ENCODE measurements at places on chromosomes 3 and 15.

DNA sequence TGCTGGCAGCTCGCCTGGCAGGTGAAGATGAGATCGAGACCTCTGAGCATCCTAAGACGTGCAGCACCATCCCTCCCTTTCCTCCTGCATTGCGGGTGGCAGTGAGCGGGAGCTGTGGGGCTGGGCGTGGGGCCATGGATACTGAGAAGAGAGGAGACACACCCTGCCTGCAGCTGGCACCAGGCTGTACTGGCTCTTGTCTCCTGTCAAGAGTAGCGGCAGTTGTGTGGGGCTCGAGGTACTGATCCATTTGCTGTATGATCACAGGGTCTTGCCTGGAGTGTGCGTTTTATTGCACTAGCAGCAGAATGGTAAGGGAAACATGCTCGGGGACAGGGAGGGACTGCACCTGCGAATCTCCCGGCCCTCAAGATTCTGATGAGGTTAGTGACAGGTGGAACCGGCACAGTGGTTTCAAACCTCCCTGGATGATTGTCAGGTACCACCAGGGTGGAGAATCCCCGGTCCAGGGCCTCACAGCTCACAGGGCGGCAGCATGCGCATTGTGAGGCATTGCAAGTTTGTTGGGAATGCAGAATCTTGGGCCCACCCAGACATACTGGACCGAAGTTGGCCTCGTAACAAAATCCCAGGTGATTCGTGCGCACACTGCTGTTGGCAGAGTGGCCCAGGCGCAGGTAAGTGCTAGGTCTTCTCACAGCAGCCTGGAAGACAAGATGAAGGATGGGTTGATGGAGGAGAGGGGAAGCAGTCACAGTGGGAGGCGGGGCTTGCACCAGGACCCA, 14.1 kb downstream of the SYNM start:
- no peak for DNase-seq

DNA sequence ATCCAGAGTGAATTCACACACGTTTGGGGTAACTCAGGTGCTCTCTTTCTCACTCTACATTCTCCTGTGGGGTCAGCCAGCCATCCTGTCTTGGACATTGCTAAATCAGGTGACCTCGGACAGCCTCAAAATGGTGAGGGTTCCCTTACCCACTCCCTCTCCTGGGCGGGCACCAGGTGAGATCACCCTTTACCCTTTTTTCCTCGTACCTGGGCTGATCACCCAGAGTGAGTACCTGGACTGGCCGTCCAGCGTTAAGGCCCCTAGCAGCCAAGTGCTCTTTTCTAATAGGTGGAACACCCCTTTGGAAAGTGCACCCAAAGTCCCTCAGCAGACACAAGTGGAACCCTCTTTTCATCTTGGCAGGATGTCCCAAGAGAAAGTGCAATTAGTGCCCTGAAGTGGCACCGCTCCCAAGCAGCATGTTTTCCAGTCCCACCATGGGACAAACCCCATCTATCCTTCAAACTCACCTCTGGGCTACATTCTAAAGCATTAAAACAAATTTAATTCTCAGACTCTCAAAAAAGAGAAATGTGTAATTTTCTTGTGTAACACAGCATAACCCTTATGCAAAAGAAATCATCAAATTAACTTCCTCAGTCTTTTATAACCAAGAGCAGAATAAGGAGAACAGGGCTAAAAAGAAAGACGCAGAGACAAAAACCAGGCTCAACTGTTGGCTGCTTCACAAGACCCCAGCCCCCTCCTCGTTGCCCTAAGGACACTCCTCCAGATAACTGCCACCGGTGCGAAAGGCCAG, 20.7 kb downstream of the TRANK1 start:
- no peak for DNase-seq

GRCh38 chr15:40064231-40064894, 25.4 kb upstream of the SRP14 start:
- no peak for DNase-seq

DNA sequence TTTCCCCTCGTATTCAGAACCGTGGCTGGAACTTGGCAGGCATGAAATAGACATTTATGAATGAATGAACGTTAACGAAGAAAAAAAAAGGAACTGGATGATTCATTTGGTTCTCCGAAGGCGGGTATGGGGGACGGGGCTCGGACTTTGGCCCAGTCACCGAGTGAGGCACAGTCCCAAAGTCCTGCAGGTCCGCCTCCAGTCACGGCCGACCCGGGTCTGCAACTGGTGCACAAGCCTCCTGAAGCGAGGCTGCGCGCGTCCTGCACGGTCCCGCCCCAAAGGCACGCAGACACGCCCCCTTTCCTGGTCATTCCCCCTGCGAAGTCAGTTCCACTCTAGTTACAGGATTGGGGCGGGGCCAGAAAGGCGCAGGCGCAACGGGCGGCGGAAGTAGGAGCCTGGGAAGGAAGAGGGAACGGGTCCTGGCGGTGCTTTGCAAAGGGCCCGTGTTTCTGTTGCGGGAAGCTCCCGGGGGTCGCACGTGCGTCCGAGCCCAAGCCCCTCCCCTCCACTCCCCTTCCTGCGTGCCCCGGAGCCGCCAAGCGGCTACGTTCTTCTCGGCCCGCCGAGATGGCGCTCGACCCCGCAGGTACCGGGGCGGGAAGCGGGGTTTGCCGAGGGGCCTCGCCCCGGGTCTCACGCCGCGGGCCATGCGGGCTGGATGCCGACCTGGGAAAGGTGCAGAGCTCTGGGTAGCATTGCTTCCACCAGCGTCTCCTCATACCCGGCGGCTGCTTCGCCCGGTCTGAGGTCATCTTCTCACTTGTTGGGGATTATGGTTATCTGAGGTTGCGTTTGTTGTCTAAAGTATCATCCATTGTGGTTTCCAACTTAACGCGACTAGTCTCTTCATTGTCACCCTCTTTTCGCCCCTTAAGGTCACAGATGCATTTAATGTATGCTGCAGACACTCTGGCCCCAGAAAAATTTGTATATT, at the start of gene CMC1:
Gene CMC1, plus strand, starts transcription at position 399 of the 940 bp plus-strand sequence. Its CDS starts 175 bp downstream, at position 574.
- DNase-seq, result peak; percentile 96

GRCh38 chr3:69219101-69219708, 96.8 kb upstream of the LMOD3 start:
- no peak for DNase-seq

DNA sequence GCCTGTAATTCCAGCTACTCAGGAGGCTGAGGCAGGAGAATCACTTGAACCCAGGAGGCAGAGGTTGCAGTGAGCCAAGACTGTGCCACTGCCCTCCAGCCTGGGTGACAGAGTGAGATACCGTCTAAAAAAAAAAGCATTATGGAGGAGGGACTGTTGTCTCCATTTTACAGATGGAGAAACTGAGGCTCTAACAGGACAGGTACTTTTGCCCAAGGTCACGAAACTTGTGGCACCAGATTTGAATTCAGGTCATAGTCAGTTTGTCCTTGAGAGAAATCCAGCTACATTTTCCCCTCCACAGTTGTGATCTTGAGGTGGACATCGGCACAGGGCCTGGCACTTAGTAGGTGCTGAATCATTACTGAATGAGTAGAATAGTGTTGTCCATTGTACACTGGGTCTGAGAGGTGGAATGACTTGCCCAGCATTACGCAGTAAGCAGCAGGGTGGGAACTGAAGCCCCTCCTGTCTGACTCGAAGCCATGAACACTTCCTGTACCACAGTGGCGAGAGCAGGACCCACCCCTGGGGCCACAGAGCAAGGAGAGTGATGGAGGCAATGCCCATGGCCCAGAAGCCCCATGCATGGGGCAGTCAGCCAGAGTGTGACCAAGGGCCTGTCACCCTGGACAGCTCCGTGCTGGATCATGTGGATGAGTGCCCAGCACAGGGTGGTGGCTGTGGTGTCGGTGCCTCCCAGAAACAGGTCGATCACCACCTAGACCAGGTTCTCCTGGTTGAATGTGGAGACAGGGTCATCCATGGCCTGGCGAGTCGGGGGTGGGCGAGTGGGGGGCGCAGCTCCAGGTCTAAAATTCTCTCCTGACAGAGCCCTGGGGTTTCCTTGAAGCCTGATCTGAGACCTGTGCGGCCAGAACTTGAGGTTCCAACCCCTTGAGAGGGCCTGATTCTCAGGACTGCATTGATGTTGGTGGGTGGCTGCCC, 20.4 kb upstream of the PARL start:
- DNase-seq, result no peak

DNA sequence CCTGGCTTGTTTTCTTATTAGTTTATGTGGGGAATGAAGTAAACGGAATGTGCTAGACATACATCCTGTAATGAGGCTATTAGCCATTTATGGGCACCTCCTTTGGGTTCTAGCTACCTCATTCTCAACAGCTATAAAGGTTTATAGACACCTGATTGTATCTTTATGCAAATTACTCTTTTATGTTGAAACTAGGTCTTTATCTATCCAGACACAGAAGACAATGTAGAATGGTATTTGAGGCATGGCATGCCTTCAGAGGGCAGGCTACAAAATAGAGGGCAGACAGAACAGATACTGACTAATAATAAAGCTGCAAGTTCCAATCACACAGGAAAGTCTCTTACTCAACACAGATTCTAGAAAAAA, 27.1 kb downstream of the TBC1D2B start:
- no peak for DNase-seq

DNA sequence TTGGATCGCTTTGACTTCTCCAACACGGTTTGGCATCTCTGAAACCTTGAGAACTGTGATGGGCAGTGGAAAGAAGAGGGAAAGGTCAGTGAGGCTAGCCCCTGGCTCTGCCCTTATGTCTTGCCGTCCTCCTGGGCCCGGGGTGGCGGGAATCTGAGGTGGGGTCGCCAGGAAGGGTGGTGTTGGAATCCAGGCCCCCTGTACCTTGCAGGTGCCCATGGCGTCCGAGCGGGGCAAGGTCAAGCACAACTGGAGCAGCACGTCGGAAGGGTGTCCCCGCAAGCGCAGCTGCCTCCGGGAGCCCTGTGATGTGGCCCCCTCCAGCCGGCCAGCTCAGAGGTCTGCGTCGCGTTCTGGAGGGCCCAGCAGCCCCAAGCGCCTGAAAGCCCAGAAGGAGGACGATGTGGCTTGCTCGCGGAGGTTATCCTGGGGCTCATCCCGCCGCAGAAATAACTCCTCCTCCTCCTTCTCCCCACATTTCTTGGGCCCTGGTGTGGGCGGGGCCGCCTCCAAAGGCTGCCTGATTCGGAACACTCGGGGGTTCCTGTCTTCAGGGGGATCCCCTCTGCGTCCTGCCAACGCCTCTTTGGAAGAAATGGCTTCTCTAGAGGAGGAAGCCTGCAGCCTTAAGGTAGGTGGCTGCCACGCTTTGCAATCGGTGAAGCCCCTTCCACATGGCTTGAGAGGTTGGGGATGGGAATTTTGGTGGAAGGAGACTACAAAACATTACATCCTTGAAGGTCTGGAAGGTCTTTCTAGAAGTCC, 907 bp downstream of the TATDN2 start:
- DNase-seq, result peak; percentile 72

DNA sequence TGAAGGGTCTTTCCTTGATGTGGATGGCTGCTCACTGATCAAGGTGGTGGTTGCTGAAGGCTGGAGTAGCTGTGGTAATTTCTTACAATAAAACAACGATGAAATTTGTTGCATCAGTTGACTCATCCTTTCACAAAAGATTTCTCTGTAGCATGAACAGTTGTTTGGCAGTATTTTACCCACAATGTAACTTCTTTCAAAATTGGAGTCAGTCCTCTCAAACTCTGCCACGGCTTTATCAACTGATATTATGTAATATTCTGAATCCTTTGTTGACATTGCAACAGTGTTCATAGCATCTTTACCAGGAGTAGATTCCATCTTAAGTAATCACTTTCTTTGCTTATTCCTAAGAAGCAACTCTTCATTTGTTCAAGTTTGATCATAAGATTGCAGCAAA, 252.6 kb downstream of the UBE2E2 start:
- DNase-seq, result no peak
